ENCODE measurements at places on chromosomes 5 and 9.
A peak's percentile ranks its signal among the peaks of the same experiment; 100 is the strongest.

GRCh38 chr9:128554155-128554862, 1.9 kb downstream of the SPTAN1 start:
- no peak for DNase-seq

- DNase-seq = no peak
Measured at GRCh38 chr5:55600497-55601203, 65.9 kb upstream of the PLPP1 start.

DNA sequence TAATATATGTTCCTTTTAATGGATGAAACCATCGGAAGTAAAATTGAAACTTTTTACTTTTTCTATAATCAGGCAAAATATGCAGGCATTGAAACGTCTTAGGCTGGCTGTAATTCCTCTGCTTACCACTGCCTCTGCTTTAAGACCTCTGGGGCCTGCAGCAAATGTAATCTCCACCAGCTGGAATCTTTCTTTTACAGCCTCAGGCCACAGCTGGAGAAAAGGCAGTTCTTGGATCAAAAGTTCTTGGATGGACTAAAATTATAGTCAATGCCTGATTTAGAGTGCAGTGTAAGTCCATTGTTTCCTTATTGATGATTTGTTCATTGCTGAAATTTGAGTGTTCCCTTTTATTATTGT, 396.7 kb downstream of the KCTD16 start:
- no peak for DNase-seq

DNA sequence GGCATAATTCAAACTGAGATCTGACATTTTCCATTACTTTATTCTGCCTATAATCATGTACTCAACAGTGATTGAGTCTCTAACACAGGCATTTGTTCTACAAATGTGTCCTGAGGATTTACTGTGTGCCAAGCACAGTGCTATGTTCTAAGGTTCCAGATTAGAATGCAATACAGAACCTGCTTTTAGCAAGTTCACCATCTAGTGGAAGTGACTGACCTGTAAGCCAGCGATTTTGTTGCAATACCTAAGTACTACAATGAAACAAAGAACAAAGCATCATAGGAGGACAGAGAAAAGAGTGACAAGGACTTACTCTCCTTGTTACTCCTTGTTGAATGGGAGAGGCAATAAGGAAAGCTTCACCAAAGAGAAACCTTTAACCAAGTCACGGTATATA, 348.1 kb downstream of the ELAVL2 start:
- DNase-seq = no peak

- no peak for DNase-seq
Measured at GRCh38 chr9:116437411-116438370, 249.4 kb upstream of the TRIM32 start.

DNA sequence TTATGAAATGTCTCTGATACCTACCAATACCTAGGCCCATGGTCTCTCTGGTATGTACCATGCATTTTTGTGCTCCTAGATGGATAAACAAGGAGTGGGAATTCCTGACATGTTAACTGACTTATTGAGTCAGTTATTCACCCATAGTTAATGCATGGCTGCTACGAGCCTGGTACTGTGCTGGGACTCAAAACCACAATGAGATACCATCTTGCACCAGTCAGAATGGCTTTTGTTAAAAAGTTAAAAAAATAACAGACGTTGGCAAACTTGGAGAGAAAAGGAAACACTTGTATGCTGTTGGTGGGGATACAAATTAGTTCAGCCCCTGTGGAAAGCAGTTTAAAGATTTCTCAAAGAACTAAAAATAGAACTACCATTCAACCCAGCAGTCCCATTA, 293.8 kb downstream of the OSTF1 start:
- DNase-seq = no peak

- no peak for DNase-seq
Measured at GRCh38 chr5:111929261-111929660, 172.3 kb upstream of the NREP start.

DNA sequence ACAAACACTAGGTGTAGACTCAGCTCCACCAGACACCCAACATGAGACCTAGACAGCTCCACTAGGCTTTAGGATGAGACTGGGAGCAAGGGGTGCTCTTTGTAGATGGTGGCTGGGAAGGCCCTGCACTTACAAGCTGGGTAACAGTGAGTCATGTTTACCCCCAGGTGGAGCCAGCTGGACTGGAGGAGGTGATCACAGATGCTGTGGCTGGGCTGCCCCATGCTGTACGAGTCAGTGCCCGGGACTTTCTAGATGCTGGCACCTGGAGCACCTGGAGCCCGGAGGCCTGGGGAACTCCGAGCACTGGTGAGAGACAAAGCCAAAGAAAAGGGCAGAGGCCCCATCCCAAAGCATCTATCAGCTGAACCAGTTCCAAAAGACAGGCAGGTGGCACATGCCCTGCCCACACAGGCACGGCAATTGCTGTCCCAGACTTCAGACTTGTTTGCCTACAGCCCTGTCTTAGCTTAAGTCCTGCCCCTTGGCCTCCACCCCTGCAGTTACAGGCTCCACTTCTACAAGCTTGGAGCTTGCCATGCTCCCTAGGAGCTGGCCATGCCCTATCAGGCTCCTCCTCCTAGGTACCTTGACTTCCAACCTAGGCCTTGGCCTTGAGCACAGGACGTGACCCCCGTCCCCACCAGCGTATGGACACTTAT, 2.7 kb downstream of the CCL27 start:
- peak; percentile 4 for DNase-seq

DNA sequence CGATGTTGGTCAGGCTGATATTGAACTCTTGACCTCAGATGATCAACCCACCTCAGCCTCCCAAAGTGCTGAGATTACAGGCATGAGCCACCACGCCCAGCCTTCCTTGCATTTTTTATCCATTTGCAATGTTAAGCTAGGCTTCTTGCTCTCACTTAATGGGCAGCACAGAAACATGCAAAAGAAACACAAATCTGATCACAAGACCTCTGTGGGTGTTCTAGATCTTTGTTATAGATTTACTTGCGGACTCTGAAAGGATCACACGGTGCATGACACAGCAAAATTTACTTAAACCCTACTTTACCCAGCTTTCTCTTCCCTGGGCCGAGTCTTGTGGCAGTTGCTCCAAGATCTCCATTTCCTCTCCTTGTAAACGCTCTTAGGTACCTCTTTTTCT, 71.3 kb downstream of the PSAT1 start:
- DNase-seq = no peak

- peak; percentile 56 for DNase-seq
Measured at GRCh38 chr5:153445875-153446579, 44.4 kb upstream of the GRIA1 start.

DNA sequence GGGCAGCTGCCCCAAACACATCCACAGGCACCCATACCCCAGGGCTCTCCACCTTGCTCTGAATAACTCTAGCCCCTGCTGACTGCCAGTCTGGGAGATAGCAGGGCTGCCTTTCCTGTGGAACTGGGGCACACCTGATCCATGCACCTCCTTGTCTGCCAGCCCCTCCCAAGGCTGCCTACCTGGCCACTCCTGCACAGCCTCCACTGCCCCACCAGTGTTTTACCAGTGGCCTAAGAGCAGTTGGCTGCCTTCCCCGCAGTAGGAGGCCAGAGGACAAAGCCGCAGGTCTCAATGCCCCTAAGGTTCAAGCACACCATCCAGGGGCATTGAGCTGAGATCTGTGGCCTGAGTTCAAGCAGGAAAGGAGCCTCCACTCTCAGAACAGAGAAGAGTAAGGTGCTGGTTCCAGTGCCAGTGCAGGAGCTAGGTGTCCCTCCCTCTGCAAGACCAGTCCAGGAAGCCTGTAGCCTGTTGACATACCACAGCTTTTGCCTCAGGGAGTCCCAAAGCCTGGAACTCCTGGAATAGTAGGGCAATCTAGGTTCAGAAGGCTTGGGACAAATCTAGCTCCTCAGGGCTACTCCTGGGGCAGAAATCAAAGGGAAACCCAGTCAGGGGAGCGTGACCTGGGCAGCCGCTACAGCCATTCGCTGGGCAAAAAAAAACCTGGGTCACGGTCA, 514.5 kb upstream of the PTGER4 start:
- DNase-seq = no peak

DNA sequence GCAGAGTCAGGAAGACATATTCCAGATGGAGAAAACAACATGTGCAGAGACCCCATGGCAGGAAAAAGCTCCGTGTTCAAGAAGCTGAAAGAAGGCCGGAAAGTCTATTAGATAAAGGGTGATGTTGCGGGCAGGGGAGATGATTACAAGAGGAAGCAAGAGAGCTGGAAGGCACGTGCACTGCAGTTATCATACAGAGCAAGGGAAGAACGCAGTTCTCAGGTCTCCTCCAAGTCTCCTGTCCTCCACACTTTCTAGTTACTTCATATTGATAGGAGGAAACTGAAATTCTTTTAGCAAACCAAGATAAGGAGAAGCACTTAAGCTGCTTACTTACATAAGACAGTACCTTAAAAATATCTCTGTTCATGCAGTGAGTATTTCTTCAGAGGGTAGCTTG, 58.3 kb upstream of the PLPP6 start:
- no peak for DNase-seq

DNA sequence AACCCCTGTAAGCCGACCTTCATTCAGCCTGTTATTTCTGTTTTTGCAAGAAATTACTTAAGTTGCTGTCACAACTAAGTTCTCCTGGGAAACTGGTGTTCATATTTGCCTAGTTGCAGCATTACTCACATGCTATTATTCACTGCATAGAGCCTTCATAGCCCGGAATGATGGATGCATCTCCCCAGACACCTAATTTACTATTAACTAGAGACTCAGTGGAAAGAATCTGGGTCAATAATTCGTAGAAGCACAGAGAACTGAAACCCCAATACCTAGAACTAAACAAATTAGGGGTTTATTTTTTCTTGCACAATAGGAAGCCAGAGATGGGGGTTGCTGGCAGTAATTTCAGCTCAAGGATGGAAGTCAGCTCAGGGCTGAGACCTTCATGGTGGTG, 45.7 kb upstream of the FAM170A start:
- DNase-seq = no peak

- DNase-seq = peak; percentile 50
Measured at GRCh38 chr5:157443041-157443549, 16.9 kb upstream of the NIPAL4 start.

DNA sequence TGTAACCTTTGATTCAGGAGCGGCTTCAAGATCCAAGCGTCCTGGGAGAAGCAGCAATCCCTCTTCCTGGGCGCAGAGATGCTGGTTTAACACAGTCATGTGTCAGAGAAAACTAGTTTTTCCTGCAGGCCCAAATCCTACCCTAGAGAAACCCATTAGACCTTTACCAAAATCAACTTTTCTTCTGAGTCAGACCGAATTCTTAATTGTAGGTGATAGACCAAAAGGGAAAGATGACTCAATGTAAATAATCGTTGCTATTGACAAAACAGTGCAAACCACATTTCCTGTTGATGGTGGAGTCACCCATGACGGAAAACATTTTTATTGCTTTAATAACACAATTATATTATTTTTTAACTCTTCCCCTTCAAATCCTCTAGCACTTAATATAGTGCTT, 40.1 kb downstream of the SLC1A1 start:
- DNase-seq = no peak

Measured in NCI-H1105 treated with DMSO at 0.1 percent for 48 hours (cell line).